ENCODE measurements at places on chromosomes 6 and 20. TPM values are rescaled to one million over a fixed set of nuclear protein-coding genes. Genes with fewer than 3 reads are reported as not detected.

CTAGE9 gene
- not detected for polyA plus RNA-seq

GPR31 gene
- not detected for polyA plus RNA-seq

FOXF2 gene
- 0.34 TPM for polyA plus RNA-seq

WFDC5 gene
- 2.4 TPM for polyA plus RNA-seq

JPH2 gene
- 2.5 TPM for polyA plus RNA-seq

TGM2 gene
- polyA plus RNA-seq: 18.4 TPM

CDK19 gene
- 3.8 TPM for polyA plus RNA-seq

Measured in keratinocyte (primary cell).